ENCODE measurements at places on chromosomes 5 and 9. TPM values are rescaled to one million over a fixed set of nuclear protein-coding genes. Genes with fewer than 3 reads are reported as not detected.

- no peak for DNase-seq
- H3K27me3 ChIP-seq = no peaks in the 10 kb centered on the region
- no peak overlapping the region for H3K27ac ChIP-seq
- peaks cover 7% of the 10 kb centered on the region for H3K4me1 ChIP-seq
- no peak overlapping the region for H3K4me3 ChIP-seq
Observed at GRCh38 chr5:55149308-55149795, 10.6 kb upstream of the GPX8 start.

DNA sequence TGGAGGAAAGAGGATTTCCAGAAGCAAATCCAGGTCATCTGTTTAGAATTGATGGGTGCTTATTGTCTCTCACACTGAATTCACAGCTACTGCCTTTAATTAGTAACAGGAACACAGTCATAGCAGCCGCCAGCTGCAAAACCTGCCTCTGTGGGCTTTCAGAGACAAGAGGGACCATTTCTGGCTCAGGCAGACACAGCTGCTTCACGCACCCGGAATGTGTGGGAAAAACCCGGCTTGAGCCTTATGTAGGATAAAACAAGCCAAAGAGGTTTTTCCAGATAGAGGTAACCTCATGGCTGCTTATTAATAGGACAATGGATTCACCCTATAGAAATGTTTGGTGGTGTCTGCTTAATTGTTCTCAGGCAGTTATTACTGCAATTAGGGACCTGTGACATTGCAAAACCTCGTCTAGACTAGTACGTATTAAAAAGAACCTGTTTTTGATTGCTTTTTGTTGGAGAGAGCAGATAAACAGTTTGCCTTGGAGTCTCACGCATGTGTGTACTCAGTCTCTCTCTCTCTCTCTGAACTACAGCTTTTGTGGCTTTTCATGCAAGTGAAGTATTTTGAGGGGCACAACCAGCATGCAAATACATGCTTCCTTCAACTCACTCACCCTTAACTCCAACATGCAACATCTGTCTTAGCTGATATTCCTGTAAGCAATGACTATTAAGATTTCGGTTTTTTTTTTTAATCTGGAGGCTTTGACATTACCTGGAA lies 302.7 kb downstream of the PLK2 start:
- no peaks in the 10 kb centered on the region for H3K36me3 ChIP-seq
- no peaks in the 10 kb centered on the region for H3K27me3 ChIP-seq
- DNase-seq = no peak
- no peak overlapping the region for H3K4me3 ChIP-seq

DNA sequence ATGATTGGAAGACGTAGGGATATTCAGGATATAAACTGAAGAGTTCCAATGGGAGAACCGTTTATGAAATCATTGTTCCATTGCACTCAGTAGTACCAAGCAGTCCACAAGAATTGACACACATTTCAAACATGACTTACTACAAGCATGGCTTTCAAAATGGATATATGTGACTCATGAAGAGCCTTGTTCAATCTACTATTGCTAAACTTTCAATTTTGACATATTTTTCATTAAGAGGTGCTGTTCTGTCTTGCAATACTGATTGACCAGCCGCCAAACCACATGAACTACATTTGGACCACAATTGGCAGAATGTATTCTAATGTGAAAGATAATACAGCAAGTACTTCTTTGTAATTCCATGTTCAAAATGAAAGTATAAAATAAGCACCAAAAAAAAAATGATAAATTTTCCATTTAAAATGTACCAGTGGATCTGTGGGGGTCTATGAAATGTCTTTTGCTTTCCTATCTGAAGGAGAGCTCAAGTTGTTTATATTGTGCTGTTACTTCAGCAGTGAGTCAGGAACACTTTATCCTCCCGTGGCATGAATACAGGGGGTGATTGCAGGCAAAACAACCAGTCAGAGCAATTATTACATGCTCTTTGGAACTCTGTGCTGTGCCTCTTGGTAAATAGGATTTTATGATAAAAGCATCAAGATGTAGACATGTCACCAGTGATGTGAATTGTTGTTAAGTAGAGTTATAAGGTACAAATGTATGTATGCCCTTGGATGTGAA lies 366.0 kb downstream of the ARRDC3 start:
- H3K4me3 ChIP-seq = no peak overlapping the region
- H3K36me3 ChIP-seq = no peaks in the 10 kb centered on the region
- no peaks in the 10 kb centered on the region for H3K4me1 ChIP-seq
- DNase-seq = no peak

The FAM120AOS gene
- 37.7 TPM for total RNA-seq

The BNC2 gene
- 2.4 TPM for total RNA-seq
